Hepatocyte (in vitro differentiated cells): ENCODE measurements at places on chromosomes 12 and 14. TPM values are rescaled to one million over a fixed set of nuclear protein-coding genes. Genes with fewer than 3 reads are reported as not detected.

AHNAK2 gene
- polyA plus RNA-seq: 1.8 and 2.4 TPM in 2 replicates

FAM161B gene
- polyA plus RNA-seq: 0.77 and 2.0 TPM in 2 replicates

MEG3 gene
- polyA plus RNA-seq: 0.16 TPM in 1 of 2 replicates, not detected in the other

- DNase-seq: peak; percentile 14
These were observed 788 bp downstream of the SFSWAP start for GRCh38 chr12:131711551-131712205.

DNA sequence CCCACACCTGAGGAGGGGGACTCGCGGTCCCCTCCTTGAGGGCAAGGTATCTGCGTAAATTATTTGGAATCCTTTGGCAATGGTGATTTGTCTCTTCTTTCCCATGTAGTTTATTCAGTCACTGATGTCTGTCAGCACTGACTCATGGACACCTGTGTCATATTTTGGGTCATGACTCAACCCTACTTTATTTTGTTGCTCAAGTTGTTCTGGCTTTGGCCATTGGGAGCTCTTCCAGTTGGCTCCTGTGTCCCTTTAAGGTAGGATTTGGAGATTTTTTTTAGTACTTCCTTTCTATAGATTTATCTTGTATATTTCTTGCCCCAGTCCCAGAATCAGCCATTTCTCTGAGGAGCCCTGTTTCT lies 47.4 kb upstream of the C14orf180 start:
- DNase-seq: no peak

- no peak for DNase-seq
These were observed 1209.8 kb downstream of the FLRT2 start for GRCh38 chr14:86739761-86740160.

DNA sequence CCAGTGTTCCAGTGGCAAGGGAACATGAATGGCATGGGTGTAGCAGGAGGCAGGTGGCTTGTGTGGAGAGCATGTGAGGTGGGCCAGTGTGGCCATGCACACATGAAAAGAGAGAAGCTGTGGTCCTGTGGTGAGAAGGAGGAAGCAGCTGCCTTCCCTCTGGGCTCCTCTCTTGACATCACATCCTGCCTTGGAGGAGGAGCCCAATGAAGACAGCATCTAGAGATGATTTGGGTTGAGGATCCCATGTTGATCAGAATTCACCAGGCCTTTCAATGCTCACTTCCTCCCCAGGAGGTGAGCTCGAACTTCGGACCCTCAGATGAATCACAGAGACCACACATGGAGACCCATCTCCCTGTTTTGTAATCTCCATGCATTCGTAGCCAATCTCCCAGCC lies 82.6 kb downstream of the LRRC74A start:
- no peak for DNase-seq
